Amniotic stem cell (primary cell): ENCODE measurements at places on chromosomes 4 and X.

DNA sequence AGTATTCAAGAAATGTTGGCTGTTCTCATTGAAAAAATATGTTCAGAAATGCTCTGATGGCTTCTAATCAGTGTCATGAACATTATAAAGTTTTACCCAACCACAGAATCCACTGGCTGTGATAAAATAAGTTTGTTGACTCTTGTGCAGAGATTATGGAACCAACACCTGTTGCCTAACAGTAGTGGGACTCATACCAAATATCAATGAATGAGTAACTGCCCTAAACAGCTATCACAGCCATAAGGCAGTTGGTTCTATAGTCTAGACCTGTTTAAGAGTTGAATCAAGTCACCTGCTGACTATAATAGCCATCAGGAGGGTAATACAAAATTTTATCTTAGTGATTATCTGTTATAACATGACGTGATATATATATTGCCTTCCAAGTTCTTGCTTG lies 168.3 kb downstream of the ATOH1 start:
- no peak for DNase-seq

DNA sequence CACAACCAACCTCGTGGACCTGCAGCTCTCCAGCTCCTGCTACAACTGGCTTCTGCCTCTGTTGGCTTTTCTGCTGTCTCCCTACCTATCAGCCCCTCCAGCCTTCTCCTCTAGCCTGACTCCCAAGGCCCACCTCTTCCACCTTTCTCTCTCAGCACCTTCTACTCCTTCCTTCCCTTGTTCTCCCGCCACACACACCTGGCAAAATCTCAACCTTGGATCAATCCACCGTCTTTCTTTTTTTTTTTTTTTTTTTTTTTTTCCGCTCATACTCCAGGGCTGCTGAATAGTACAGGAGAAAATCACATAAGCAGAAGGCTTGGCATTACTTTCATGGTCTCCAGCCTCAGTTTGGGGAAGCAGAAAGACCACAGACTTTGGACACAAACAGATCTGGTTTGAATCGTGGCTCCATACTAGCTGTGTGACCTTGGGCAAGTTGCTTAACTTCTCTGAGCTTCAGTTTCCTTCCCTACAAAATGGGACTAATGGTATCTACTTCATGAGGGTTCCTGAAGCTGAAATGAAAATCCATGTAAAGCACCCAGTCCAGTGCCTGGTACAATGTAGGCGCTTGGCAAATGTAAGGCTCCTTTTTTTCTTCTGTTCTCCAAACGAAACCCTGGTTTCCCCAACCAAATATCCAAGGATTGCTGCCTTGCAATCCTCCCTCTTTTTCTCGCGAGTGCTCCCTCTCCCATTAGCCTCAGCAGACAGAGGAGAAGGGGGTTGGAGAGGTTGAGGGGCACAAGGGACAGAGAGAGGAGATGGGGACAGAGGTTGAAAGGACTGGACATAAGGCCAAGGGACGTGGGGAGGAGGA lies 1.7 kb downstream of the FGD1 start:
- DNase-seq = no peak

DNA sequence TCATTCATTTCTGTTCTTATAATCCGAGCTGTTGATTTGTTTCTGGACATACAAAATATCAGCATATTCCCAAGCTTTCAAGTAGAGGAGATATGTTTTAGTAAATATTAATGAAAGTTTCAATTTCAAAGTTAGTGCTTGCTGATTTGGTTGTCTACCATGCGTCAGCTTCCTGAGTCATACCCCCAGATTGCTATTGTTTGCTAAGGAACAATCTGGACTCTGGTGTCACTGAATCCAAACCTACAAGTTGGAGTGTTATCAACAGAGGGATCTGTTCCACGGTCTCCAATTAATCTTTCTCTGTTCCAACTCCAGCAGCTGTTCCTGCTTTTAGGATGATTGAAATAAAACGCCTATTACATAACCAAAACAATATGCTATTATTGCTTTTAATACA lies 96.1 kb upstream of the FAM9A start:
- DNase-seq = no peak

GRCh38 chr4:112284662-112285411 lies 867 bp downstream of the TIFA start:
- no peak for DNase-seq
